ENCODE measurements at places on chromosomes 7 and 10.

GRCh38 chr7:36291387-36292316 is 98.0 kb upstream of the ANLN start:
- peak; percentile 83 for DNase-seq

DNA sequence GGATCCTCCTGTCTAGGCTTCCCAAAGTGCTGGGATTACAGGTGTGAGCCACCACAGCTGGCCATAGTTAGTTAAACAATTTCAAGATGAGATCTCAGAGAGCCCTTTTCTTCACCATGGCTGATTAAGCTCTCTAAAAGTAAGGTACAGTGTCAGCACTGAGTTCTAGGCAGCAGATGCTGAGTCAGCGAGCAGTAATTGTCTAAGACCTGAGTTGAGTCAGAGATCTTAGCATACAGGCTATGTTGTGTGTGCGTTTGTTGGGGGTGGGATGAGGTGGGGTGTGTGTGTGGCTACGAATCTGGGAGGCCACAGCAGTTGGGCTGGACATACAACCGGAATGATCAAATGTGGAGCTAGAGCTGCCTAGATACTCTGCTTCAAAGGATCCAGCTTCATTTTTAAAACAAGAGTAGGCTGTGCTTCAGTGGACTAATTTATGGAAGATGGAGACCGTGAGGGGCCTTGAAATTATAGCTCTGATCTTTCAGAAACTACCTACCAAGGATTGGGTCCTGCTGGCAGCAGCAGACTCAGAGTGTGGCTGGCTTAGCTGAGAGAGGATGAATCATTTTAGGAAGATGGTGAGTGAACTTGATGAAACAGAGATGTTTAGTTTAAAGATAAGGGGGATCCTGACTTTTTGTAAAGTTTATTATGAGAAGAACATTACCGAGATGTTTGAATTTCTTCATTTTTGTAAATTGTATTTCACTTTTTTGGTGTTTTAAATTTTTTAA is 17.5 kb upstream of the MTPN start:
- DNase-seq: no peak

GRCh38 chr10:123562387-123562786 is 103.8 kb upstream of the GPR26 start:
- DNase-seq: no peak

DNA sequence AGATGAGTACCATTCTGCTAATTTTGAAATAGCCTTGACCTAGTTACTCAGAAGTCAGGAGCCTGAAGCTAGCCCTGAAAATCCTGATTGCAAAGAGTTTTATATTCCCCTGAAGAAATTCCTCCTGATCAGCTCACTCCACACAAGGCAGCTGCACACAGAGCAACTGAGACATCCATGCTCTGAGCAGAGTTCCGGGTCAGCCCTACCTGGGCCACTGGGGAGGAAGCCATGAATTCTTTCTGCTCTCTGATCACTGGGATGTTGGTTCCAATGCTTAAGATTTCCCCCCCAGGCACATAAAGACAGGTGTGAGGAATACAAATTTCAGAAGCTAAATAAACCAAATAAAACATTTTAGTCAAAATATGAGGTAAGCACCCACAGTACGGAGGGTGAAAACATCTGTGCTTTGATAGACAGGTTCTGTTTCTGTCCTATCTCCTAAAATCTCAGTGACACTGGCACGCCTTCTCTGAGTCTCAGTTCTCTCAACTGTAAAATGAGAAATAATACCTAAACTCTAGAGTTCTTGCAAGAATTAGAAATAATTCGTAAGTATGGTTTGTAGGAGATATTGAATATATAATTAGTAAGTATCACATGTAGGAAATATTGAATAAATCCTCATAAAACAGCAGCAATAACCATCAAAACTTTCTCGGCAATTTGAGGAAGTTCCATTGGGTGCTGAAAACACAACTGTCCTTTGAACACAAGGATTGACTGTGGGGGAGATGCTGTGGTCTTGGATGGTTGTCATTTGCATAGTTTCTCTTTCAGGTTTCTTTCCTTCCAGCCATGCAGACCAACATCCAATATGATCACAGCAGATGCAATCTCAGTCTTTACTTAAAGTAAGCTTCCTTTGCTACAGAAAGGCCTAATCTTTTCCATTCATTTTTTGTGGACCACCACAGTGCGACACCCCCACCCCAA is 133.0 kb upstream of the TNS3 start:
- no peak for DNase-seq

DNA sequence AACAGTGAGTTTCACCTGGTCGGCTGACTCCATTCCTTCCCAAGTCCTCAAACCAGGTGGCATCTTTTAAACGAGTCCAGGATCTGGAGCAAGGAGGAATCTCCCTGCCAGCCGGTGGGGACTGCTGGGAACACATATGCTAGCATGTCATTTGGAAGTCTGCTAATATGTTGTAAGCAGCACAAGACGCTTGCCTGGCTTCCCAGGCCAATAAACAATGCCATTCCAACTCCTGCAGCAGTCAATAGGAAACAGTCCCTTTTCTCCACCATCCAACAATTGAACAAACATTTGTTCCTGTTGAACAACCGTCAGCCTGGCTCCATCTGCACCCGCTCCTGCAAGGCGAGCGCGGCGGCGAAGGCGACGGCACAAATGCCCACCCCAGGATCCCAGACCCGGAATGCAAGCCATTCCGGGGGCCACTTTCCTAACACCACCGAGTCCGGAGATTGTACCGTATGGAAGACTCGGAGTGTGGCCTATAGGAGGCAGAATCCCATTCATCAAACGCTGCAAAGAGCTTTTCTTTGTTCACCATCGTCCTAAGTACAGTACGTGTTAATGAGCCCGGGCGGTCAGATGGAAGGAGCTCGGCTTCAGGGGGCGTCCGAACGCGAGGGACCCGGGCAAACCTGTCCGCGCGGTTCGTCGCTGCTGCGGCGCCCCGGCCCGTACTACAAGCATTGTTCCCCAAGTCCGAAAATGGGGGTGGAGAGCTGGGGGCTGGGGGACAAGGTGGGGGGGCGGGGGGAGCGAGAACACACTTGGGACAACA is 1.6 kb downstream of the FAM53B start:
- DNase-seq: no peak
